ENCODE measurements at places on chromosomes 2 and 18. TPM values are rescaled to one million over a fixed set of nuclear protein-coding genes. Genes with fewer than 3 reads are reported as not detected.
A peak's percentile ranks its signal among the peaks of the same experiment; 100 is the strongest.

DNA sequence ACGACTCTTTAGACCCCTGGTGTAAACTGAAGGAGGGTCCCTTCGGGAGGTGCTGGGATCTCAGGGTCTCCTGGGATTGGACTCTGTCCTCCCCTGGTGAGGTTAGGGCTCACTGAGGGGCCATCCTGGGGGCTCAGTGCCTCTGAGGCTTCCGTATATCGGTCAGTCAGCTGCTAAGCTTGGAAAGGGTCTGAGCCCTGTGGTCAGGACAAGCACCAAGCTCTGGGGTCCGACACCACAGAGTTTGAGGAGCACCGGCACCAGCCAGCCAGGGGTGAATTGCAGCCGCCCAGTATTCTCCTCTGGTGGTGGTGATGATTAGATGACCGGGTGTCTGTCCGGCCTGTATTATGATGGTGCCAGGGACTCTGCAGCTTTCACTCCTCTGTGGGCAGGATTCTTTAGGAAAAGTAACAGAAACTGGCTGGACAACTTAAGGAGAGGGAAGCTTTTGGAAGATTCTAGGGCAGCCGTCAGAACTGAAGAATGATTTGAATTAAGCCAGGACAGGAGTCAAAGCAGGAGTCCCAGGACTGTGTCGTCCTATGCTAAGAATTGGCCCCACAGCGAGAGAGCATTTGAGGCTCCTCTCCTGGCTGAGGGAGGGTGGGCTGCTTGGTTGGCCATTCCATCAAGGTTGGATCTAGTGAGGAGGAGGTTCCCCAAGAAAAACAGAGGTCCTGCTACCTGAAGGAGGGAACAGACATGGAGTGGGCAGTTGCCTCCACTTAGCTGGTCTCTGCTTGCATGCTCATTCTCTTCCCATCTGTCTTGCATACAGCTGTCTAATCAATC, 158.6 kb upstream of the HS6ST1 start:
- no peak for DNase-seq

SGPP2 gene
- total RNA-seq: 74.9 TPM

SERPINB12 gene
- not detected for total RNA-seq

DNA sequence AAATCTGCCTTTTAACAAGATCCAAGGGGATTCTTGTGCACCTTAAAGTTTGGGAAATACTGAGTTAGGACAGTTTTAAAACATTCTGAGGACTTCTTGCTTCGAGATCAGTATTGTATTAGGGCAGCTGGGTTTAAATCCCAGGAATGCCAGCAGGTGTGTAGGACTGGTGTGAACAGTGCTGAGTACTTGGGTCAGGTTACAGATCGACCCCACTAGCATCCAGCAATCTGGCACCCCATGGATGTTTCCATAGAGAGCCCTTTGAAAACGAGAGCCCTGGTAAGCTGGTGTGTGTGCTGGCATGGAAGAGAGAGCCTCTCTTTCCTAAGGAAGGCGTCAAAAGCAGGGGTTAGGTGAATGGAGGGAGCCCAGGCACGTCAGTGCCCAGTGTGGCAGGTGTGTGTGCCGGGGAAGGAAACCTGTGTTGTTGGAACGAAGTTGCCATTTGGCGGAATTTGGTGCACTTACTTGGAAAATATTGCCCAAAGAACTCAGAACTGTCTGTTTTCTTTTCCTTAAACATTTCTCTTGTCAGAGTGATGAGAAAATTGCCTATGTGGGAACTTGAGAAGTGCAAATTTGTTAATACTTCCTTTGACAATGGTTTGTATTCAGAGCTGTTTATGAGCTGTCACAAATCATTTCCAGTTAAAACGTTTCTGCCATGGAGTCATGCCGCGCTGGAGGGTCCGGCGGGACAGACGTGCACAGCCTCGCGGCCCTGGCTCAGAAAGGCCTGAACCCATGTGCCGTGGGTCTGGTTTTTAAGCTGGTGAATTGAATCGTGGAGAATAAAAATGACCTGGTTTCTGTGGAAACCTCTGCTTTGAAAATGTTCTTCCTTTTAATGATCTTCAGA, 38.1 kb downstream of the LDLRAD4 start:
- DNase-seq: no peak

ACKR3 gene
- 8.5 TPM for total RNA-seq

FBXO48 gene
- total RNA-seq: 1.5 TPM

GRCh38 chr18:43129946-43130524, 14.6 kb upstream of the RIT2 start:
- no peak for DNase-seq

FAM237A gene
- total RNA-seq: not detected

GRCh38 chr2:241568726-241569125, 10.2 kb downstream of the BOK start:
- DNase-seq: no peak

GRCh38 chr2:11784747-11785610, 38.5 kb downstream of the LPIN1 start:
- peak; percentile 58 for DNase-seq

DNA sequence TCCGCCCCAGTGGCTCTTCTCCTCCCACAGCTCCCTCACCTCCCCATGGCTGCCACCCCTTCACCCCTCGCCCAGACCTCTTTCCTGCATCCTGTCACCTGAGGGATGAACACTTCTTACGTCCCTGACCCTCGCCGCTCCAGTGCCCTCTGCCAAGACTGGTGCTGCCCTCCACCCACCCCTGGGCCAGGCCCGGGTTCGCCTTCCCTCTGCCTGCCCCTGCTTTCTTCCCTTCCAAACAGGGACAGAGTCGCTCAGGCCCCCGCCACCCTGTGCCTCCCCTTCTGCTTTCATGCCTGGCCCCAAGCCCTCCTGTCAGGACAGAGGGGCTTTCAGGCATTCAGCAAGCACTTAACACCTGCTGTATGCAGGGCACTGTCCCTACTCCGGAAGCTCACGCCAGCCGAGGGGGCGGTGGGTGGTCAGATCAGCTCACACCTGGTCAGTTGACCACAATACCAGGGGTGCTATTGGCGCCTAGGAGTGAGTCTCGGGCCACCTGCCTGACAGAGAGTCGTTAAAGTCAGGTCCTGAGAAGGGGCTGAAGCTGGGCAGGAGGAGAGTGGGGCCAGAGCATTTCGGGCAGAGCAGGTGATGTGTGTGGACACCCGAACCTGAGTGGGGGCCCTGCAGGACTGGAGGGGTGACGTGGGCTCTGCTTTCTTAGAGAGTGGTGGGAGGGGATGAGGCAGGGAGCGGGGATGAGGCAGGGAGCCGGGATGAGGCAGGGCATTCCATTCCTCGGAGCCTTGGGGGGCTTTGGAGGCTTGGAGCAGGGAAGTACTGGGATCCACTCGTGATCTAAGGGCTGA, 26.0 kb upstream of the HPCAL1 start:
- peak; percentile 3 for DNase-seq

DNA sequence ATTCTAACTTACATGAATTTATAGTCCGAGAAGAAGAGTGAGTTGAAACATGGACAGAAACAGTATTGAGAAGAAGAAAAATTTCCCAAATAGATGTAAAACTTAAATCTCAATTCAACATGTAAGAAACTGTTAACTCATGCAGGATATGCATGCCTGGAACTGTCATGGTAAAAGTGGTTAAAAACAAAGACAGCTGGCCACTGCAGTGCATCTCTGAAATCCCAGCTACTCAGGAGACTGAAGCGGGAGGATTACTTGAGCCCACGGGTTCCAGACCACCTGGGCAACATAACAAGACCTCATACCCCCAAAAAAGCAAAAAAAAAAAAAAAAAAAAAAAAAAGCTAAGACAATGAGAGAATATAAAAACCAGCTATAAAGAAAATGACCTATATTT, 93.0 kb upstream of the TTC27 start:
- DNase-seq: no peak

- DNase-seq: no peak
These were observed 229.0 kb downstream of the SOX11 start for GRCh38 chr2:5921081-5921642.

DNA sequence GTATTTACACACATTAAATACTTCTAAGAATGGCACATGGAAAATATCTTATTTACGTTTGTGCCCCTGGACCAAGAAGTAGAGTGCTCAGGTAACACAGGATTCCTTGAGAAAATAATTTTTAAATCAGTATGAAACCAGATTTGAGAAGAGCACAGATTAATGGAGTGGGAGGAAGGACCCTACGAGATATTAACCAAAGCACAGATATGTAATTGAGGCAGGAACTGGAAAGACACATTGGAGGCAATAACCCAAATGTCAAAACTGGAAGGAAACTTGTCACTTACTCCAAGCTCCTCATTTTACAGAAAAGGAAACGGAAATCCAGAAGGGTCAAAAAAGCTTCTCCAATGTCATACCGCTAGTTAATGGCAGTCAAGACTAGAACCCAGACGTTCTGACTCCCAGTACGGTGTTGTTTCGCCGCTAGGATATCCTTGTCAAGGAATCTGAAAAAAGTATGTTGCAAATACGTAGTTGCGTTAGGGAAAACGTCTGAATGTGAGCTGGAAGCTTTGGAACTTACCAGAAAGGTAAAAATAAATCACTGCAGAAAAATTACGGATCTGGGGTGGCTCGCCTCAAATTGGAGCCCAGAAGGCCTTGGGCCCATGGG, 634 bp downstream of the MTIF2 start:
- DNase-seq: no peak

GRCh38 chr2:147197754-147198483, 646.9 kb upstream of the ACVR2A start:
- no peak for DNase-seq

RTKN gene
- 51.9 TPM for total RNA-seq

DNA sequence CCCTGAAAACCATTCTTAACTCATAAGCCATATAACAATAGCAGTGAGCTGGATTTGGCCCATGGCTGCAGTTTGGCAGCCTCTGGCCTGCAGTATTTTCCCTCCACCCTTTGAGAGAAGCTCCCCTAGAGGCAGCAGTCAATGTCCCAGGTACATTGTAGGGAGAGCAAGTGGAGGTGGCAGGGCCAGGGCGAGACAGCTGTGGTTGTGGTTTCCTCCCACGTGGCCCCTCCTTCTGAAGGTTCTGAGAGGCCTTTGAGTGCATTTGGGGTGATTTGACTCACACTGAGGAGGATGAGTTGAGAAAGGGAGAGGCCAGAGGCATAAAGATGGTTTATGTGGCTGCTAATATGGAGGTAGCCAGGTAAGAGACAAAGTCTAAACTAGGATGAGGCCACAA, 45.5 kb upstream of the LDAH start:
- DNase-seq: no peak

GRCh38 chr2:65708086-65708485, 275.7 kb upstream of the SPRED2 start:
- no peak for DNase-seq

CD8A gene
- total RNA-seq: 1.6 TPM

WDR33 gene
- 46.0 TPM for total RNA-seq

DNA sequence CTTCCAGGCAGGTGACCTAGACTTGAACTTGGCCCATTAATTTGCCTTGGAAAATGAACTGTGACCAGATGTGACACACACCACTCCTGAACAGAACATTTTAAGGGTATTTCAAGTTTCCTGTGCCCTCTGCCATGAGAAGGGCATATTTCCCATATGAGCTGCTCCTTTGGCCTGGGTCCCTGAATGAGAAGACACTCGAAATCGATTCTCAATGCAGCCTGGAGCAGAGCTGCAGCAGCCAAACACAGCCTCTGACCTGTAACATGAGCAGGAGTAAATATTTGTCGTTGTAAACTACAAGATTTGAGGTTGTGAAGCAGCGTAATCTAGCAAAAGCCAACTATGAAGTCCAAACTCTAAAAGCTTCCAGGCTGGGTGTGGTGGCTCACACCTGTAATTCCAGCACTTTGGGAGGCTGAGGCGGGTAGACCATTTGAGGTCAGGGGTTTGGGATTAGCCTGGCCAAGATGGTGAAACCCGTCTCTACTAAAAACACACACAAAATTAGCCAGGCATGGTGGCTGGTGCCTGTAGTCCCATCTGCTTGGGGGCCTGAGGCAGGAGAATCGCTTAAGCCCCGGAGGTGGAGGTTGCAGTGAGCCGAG, 30.1 kb upstream of the SOS1 start:
- no peak for DNase-seq

DNA sequence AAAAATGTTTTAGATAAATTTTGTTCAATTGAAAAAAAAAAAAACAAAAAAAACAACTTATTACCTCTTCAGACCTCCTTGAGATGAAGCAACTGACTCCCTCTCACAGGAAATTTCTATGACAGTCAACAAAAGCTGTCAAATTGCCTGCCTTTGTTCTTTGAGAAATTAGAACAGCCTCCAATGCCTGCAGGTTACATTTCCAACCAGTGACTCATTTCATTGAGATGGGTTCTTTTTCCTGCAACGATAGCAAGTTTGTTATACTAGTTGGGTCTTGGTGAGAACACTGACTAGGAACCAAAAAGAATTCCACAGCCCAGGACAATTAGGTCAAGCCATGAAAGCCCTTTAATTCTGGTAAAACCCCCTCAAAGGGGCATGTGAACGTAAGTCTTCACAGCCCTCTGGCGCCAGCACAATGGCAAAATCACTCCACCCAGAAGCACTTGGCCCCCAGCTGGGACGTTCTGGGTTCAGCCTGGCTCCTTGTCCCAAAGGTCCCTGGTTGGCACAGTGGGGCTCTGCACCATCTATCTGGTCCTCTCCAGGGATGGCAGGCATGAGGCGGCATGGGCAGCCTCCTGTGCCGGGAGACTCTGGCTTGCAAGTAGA, 87.0 kb downstream of the SPP2 start:
- DNase-seq: no peak

DNA sequence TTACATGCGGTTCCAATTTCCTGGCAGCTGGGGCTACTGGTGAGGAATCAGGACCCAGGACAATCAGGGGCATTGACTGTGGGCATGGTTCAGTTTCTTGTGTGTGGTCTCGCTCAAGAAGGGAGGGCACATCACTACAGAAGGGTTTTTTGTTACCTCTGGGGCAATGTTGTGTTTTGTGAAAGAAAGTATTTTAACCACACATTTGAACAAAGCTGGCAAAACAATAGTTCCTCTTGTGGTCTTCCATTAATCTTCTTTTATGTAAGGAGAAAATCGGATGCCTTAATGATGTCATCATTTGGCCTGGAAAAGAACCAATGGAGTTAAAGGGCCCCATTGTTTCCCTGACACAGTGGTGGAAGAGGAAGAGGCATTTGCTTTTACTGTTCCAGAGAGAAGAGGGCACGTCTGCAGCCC, 197.4 kb downstream of the SH3BP4 start:
- DNase-seq: no peak

DNA sequence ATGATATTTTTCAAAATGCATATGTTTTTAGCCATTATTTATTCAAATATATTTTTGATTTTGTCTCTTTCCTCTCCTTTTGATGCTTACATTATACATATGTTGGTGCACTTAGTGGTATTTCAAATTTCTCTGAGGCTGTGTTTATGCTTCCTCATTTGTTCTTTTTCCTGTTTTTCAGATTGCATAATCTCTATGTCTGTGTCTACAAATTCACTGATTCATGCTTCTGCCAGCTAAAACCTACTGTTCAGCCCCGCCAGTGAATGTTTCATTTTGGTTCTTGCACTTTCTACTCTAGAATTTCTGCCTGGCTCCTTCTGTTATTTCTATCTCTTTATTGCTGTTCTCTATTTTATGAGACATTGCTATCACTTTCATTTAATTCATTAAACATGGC, 951.7 kb upstream of the CNTNAP5 start:
- DNase-seq: no peak

CMPK2 gene
- 4.6 TPM for total RNA-seq

C1QL2 gene
- not detected for total RNA-seq

- DNase-seq: no peak
These were observed 37.6 kb downstream of the ZNF516 start for GRCh38 chr18:76457475-76457874.

SLC20A1 gene
- total RNA-seq: 61.6 TPM

GRCh38 chr2:8461341-8461740, 220.5 kb upstream of the ID2 start:
- DNase-seq: no peak

CCDC141 gene
- total RNA-seq: 3.9 TPM

- DNase-seq: no peak
These were observed 68.8 kb downstream of the DOK6 start for GRCh38 chr18:69469444-69469919.

Measured in left colon (tissue), 2 donors.